ENCODE measurements at places on chromosomes 6 and 20.

GRCh38 chr6:80250391-80250997 is 144.0 kb downstream of the BCKDHB start:
- DNase-seq, result no peak

GRCh38 chr6:51959744-51960383 is 127.5 kb downstream of the PKHD1 start:
- no peak for DNase-seq

GRCh38 chr6:7439228-7439627 is 49.6 kb downstream of the RIOK1 start:
- no peak for DNase-seq

- DNase-seq, result no peak
These were observed 631.6 kb downstream of the HDGFL1 start for GRCh38 chr6:23200946-23201345.

DNA sequence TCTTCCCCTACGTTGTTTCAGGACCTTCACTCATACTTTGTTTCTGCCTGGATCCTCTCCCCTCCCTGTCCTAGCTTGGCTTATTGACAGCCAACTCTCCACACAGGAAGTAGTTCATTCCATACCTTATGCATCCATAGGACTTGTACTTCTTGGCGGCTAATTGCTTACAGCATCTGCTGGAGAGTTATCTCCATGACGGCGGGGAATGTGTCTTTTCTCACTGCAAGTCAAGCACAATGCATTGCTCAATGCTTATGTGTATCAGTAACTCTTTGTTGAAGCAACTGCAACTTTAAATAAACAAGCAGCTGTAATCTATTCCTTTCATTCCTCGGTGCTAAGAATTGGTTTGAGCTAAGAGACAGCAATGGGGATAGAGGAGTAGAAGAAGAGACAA is 551.3 kb upstream of the EPHA7 start:
- no peak for DNase-seq
